Astrocyte (in vitro differentiated cells and primary cell): ENCODE measurements at places on chromosomes 6 and 20.

- no peak for DNase-seq
These were observed 426.8 kb upstream of the SOX4 start for GRCh38 chr6:21166754-21167153.

GRCh38 chr6:113221850-113222249 lies 635.3 kb upstream of the MARCKS start:
- DNase-seq = no peak

DNA sequence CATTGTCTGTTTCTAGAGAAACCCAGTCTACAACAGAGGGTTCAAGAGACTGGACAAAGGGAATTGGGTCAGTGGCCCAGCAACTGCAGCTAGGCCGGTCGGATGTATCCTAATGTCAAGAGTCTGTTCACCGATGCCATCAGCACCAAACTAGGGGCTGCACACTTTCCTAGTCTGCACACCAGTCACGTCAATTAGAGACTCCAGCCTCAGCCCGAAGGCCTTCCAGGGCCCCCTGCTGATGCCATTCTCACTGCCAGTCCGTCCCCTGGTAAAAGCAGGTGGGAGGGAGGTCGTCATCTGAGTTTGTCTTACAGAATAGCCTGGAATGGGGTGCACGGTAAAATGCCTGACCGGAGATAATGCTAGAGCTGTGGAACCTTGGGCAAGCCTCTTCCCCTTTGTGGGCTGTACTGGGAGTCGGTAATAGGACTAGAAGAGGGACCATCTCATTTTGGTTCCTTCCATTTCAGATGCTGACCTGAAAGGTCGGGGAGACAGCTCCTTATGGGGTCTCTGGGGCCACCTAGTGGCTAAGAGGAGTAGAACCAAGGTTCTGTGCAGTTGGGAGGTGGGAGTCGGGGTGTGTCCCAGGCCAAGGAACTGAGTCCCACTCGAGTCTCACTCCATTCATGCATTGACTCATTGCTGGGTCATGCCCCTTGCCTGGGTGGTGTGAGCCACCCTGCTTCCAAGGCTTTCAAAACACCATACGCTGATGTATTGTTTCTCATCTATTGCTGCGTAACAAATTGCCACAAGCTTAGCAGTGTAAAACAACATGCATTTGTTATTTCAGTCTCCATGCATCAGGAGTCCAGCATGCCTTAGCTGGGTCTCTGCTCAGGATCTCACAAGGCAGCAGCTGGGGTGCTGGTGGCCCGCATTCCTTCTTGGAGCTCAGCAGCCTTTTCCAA lies 5.1 kb downstream of the SOX12 start:
- peak; percentile 46 for DNase-seq

- DNase-seq = no peak
These were observed 5.0 kb upstream of the DSE start for GRCh38 chr6:116365743-116366142.

- peak; percentile 53 for DNase-seq
These were observed 144.2 kb downstream of the MYO6 start for GRCh38 chr6:75893058-75893775.

GRCh38 chr6:67336014-67336413 lies 1299.1 kb upstream of the ADGRB3 start:
- no peak for DNase-seq

- DNase-seq = no peak
These were observed 36.6 kb downstream of the ABHD12 start for GRCh38 chr20:25353747-25354705.

GRCh38 chr20:13325033-13325432 lies 104.0 kb downstream of the ISM1 start:
- no peak for DNase-seq
